Epithelial cell of proximal tubule (primary cell): ENCODE measurements at places on chromosomes 11 and 22.

DNA sequence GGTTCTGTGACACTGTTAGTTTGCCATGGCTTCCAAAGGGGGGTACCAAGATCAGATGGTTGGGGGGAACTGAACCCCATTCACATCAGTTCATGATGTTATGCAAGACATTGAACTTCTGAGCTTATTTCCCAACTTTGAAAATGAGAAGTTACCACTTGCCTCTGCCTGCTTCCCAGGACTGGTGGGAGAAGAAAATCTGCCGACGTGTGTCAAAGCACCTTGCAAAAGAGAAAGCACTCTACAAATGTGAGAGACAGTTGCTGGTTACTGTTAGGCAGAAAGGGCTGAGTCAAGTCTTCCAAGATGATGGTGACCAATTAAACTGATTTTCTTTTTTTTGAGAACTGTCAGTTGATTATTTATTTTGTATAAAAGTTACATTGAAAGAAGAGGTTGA, 45.6 kb downstream of the SMCO4 start:
- DNase-seq, result no peak

GRCh38 chr11:23127706-23128105, 267.4 kb upstream of the CCDC179 start:
- DNase-seq, result no peak

GRCh38 chr22:38069372-38070249, 12.4 kb downstream of the PICK1 start:
- no peak for DNase-seq

GRCh38 chr11:58731819-58732218, at the start of gene GLYAT:
Gene GLYAT, minus strand, starts transcription at chr11:58731943. Its CDS starts 7,447 bp downstream, at chr11:58724496.
- DNase-seq, result no peak

DNA sequence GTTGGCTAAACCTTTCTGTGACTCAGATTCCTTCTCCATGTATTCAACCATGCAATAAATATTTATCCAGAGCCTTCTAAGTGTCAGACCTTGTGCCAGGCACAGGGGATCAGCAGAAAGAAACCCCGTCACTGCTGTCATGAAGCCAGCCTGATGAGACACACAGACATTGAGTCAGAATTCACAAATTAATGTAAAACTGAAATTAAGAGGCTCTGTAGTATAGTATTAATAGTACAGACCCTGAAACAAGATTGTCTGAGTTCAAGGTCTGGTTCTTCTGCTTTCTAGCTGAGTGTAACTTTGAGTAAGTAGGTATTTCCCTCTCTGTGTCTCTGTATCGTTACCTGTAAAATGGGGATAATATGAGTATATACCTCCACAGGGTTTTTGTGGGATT, 46.9 kb downstream of the ME3 start:
- no peak for DNase-seq

- DNase-seq, result peak; percentile 25
Observed at GRCh38 chr11:58513747-58514367, 6.0 kb upstream of the OR5B21 start.

- DNase-seq, result no peak
Observed at GRCh38 chr22:20216863-20217499, 51.1 kb downstream of the RTN4R start.

DNA sequence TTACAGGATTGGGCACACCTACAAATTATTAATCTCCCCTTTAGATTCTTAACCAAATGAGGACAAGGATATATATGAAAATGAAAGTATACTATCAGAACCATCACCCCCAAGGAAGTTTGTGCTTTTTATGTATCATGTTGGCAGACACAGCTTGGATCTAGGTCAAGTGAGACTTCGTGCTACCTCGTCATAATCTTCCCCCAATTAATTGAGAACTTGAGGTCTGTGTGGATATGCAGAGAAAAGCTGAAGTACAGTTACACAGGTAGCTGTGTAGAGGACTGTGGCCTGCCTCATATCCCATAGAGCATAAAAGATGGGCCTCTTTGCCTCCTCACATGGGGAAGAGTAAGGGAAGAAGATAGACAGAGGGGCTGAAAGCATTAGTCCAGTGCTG, 45.6 kb downstream of the DNHD1 start:
- DNase-seq, result no peak

GRCh38 chr11:13955971-13956421, 6.5 kb upstream of the SPON1 start:
- DNase-seq, result no peak

DNA sequence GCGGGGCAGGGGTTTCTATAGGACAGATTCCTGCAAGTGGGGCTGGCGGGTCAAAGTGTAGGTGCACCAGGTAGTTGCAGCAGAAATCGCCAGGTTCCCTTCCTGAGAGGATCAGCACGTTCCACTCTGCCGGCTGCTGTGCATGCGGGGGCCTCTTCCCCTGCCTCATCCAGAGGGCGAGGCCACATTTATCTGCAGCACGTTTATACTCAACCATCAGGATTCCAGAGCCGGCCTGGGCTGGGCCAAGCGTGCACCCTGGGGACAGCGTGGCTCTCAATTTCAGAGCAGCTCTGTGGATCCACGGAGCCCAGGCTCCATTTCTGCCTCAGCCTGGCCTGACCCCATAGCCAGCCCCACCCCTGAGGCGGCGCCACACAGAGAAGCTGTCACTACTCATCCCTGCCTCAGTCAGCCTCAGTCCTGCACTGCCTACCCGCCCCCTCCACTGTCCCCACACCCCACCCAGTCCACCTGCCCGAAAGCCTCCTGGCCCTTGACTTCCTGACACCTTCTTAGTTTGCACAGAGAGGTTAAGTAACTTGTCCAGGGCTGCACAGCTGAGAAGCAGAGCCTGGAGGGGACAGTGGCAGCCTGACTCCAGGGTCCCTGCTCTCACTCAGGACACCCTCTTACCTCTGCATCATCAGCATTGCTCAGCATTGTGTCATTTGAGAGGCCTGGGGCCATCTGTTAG, 45.9 kb upstream of the RTL6 start:
- no peak for DNase-seq

DNA sequence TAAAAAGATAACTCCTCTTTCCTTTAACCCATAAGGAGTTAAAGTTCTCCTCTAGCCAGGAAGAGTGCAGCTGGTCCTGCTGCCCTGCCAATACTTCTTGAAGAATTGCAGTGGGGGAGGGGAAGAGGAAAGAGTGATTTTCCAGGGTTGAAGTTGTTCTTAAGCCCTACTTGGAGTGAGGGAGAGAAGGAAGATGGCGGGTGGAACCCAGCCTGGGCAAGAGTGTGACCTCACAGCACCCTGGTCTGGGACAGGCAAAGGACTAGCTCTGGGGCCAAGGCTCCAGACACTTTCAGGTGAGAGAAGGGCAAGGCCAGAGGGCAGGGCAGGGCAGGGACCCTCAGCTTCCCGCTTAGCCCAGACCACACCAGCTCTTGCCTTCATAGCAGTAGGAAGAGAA, 6.6 kb downstream of the TNKS1BP1 start:
- DNase-seq, result no peak

DNA sequence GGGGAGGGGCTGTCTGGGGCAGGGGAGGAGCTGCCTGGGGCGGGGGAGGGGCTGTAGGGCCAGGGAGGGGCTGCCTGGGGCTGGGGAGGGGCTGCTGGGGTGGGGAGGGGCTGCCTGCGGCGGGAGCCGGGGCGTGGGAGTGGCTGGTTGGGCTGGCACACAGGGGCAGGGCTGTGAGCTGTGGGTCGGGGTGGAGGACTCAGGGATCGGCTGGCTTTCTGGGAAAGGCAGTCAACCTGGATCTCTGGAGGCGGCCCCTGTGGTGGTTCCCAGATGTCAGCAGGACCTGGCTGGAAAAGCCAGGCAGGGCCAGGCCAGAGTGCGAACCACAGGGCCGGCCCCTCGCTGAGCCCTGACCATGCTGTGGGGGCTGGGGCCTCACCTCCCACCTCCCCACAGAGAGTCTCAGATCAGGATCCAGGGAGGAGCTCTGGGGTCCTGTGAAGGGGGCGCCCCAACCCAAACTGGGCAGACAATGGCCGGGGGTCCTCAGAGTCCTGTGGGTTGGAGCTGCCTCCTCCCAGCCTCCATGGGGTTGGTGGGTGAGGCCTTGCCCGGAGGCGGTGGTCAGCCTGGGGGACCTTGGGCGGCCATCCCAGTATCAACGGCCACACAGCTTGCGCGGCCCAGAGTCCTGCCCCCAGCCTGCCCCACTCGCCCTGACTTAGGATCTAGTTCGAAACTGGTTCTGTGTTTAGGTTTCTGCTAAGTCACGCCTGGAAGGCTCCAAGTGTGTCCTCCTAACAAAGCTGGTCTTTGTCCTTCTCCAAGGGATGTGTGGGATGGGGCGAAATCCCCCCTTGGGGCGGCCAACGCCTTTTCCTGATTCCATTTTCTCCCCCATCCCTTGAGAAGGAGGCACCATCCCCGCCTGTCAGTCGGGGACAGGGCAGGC, 1.9 kb downstream of the MUC5B start:
- DNase-seq, result no peak
